Fibroblast of skin of scalp (primary cell): ENCODE measurements at places on chromosomes 4 and X.

GRCh38 chrX:24396931-24397279, 36.5 kb downstream of the SUPT20HL1 start:
- peak; percentile 66 for DNase-seq

- no peak for DNase-seq
Measured at GRCh38 chr4:160352637-160353036, 1249.8 kb downstream of the RAPGEF2 start.

- DNase-seq: no peak
Measured at GRCh38 chr4:100147198-100147597, 43.1 kb downstream of the DDIT4L start.

DNA sequence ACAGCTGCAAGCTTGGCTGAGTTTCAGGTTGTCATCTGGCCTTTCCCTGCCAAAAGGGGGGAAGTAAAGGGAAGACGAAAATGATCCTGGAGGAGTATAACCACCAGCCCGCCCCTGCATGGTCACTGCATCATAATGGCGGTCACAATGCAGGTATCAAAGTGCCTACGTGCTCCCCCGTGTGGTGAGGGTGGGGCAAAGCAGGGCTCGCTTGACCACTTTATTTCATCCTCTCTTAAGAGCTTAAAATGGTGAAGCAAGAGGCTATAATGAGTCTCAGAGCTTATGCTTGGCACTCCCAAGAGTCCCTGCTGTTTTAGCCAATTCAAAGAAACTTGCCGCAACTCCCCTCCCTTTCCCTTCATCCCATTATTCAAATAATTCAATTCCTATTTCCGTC, 105.6 kb downstream of the APOOL start:
- no peak for DNase-seq

GRCh38 chr4:138242076-138242833, at the start of gene SLC7A11:
SLC7A11 (minus strand) TSS chr4:138242349; CDS start chr4:138242069, 280 bp downstream.
- peak; percentile 99 for DNase-seq

DNA sequence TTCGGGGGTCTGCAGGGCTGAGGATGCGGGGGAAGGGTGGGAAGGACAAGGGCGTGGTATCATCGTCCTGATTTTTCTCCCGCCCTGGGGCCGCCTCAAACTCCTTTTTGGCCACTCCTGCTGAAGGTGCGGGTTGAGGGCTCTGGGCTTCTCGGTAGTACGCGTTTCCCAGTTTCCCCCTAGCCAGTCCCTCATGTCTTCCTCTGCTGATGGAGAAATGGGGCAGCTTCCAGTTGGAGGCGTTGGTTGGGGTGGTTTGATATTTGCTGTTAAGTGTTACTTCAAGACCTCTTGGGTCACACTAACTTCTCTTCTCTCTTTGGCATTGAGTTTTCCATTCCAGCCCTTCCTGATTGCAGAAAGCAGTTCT, 482 bp downstream of the GSTCD start:
- peak; percentile 1 for DNase-seq

GRCh38 chr4:5888222-5889001, 4.5 kb downstream of the CRMP1 start:
- DNase-seq: no peak

DNA sequence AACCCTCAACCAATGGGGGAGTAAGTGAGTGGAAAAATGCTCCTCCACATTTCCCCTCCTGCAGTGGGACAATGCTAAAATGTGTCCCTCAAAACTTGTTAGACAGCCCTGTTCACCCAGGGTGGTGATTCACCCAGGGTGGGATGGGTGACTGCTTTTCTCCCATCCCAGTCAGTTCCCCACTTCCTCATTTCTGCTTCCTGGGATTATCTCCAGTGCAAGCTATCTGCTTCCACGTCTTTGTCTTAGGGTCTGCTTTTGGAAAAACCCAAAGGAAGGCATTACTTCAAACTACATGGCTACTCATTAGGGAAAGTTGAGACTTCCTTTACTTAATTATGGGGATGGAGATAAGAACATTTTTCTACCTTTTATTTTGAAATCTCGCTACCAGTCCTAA, 45.5 kb downstream of the ETNPPL start:
- DNase-seq: no peak

DNA sequence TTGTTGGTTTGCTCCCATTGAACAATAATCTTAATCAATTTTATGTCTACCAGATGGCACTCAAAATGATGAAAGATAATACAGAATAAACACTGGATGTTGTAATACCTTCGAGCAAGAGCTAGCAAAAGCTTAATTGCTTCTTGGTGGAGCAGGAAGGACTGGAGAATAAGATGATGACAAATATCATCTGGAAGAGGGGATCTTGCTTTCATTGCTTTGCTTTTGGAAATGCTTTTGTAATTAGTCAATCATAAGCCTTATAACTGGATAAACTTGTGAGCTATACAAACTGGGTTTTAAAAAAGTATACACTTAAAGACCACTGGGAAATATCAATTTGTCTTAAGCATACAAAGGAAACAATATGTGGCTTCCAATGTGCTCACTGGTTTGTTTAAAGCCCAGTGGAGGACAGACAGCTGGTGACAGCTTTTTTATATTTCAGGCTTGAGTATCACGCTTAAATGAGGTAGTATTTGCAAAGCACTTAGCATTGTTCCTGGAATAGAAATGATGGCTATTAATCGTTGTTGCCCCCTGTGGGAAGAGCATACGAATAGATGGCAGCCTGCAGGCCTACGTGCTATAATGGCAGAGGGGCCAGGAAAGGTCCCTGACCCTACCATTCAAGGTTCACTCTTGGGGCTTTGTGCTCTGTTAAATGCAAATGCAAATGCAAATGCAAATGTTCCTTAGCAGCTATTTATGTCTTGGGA, 61.2 kb downstream of the TMEM150C start:
- peak; percentile 23 for DNase-seq

DNA sequence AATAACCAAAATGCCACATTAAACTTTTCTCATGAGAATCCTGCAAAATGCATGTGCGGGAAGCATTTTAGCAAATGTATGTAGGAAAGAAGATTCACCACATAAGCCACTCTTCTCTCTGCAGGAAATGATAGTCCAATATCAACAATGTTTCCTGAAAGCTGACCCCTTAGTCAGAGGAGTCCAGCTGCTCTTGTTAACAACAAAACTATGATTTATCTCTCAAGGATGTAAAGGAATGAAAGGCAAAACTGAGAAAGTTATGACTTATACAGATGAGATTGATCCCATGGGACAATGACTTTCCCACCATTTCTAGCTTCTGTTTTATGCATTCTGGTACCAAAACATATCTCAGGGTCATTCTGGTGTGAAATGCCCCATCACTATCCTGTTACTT, 125.0 kb upstream of the EDNRA start:
- peak; percentile 99 for DNase-seq

- no peak for DNase-seq
Measured at GRCh38 chr4:176569301-176569700, 223.4 kb downstream of the VEGFC start.
